KG1 (cell line): ENCODE measurements at places on chromosomes 6 and 20.

DNA sequence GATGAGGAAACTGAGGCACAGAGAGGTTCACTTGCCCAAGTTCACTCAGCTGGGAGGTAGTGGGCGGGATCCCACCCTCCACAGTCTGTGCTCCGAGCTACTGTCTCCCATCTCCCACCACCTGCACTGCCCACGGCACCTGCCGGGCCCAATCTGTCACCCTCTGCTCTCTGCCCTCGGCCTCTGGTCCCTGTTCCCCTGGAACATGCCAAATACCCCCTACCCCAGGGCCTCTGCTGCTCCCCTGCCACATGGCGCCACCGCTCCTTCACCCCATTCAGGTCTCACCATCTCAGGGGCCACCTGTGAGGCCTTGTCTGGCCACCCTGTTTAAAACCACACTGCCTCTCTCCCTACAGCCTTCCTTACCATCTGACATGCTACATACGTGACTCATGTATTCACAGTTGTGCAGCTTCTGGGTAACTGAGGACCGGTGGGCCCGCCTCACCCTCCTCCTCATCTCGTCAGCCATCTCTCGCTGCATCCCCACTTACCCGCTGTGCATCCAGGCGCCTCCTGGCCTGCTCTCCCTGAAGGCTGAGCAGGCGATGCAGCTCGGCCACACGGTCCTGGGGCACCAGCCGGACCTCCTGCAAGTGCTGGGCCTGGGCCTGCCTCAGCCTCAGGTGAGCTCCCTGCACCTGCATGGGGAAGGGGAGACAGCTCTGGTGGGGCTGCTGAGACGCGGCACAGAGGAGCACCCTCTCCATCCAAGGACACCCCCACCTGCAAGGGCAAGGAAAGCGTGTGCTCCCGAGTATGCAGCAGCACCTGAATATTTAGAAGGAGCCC lies 50.6 kb downstream of the GINS1 start:
- no peak for DNase-seq

GRCh38 chr20:33164763-33165095 lies 3.2 kb upstream of the BPIFA2 start:
- no peak for DNase-seq

GRCh38 chr6:87731818-87732661 lies 30.0 kb upstream of the AKIRIN2 start:
- peak; percentile 71 for DNase-seq

DNA sequence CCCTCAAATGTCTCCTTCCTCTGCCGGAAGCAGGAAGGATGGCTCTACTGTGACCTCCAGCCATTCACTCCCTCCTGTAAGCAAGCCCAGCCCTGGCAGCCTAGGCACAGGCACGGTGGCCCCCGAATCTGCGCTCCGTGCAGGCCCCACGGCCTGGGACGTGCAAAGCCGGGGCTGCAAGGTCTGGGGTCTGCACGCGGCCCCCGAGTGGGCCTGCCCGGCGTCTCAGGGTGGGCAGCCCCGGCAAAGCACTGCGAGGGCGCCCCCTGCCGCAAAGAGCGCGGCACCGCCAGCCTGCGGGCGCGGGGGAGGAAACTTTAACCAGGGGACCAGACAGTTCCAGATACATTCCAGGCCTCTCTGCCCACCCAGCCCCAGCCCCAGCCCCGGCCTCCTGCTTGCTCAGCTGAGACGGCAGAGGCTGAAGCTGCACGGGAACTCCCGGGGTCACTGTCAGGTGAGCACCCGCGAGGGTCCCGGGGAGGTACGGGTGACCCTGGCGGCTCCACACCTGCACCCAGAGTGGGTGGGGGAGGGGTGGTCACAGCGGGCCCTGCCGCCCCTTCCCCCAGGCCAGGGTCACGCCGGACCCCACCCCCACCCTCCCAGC lies 98.8 kb downstream of the ASXL1 start:
- no peak for DNase-seq
